NB4 (cell line): ENCODE measurements at places on chromosomes 1 and 21.

DNA sequence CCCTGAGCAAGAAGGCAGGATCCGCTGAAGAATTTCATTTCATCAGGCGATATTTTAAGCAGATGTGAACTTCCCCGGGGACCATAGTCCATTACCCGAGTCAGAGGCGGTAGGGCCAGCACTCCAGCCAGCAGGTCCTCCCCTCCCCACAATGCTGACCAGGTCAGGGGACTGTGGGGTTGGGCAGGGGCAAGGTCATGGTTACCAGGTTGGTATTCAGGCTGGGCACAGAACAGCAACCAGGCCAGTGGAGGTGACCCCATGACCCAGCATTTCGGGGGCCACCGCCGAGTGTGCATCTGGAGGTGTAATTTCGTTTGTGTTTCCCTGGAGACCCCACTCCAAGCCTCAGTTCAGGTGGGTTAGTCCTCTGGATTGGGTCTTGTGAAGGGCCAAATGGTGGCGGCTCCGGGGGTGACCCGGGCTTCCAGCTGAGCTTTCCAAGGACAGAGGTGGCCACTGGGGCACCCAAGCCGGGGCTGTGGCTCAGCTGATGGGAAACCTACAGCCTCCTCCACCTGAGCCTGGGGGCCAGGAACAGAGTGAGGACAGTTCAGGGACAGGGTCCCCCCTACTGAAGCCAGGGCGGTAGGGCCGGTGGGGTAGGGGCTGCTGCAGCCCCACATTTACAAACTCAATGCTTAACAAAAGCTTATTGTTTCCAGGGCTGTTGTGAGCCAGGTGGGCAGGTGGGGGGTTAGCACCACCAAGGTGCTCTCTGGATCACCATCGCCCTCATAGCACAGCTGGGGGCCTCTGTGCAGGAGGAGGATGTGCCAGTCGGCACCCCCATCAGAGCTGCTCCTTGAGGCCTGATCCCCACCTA lies 2.8 kb downstream of the PRDM16 start:
- DNase-seq, result no peak

- DNase-seq, result peak; percentile 54
Observed at GRCh38 chr1:222583079-222583478, 6.7 kb downstream of the TAF1A start.

DNA sequence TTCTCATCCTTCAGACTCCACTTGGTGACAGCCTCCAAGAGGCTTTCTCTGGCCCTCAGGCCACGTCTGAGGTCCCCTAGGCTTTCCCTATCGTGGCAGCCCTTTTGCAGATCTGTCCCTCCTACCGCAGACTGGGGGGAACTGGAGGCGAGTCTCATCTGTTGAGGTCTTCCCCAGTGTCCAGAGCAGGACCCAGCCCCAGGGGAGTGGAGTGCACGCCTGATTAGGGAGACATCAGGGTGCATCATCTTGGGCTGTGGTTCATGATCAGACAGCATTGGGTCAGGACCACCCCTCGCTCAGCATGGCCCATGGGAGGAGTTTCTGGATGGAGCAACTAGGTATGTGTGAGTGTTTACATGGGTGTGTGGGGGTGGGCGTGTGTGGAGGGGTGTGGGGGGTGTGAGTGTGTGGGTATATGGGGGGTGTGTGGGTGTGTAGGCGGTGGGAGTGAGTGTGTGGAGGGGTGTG lies 8.5 kb upstream of the MATN1 start:
- DNase-seq, result no peak

- DNase-seq, result no peak
Observed at GRCh38 chr1:183996040-183996384, 41.5 kb downstream of the COLGALT2 start.

DNA sequence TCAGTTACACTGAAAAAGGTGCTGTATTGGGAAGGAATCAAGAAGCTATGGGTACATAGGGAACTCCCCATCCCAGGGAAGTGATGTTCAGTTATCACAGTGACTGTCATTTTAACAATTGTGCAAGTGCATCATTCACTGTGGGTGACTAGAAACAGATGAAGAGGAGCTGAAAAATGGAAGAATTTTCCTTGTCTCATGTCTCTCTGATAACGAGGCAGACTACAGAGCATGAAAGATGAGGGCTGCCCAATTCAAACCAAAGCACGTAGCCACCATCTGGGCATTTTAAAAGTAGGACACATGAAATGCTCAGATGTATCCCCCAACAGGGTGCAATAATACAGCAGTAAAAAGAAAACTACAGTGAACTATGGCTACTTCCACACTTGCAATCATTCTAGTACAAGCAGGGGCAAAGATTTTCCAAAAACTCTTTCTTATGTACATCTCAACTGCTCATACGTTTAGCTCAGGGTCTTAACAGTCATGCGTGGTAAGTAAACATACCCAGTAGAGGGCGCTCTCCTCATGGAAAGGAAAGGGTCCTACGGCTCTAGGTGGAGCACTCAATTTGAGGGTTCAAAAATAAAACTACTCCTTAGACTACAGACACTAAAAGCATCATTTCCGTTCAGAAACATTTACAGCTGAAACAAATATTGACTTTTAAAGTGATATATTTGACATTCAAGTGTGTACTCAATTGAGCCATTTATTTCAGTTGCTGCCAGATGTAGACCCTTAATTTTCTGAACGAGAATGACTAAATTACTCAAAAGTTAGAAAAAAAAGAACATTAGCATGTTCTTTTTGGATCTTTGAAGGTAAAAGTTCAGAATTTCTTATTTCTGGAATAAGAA lies 143.2 kb downstream of the KCTD3 start:
- peak; percentile 73 for DNase-seq
